Heart right ventricle (tissue), 16 donors: ENCODE measurements at places on chromosomes 13 and 19.

- peak; percentile 27 for DNase-seq
Observed at GRCh38 chr19:18364826-18365528, 21.0 kb upstream of the GDF15 start.

DNA sequence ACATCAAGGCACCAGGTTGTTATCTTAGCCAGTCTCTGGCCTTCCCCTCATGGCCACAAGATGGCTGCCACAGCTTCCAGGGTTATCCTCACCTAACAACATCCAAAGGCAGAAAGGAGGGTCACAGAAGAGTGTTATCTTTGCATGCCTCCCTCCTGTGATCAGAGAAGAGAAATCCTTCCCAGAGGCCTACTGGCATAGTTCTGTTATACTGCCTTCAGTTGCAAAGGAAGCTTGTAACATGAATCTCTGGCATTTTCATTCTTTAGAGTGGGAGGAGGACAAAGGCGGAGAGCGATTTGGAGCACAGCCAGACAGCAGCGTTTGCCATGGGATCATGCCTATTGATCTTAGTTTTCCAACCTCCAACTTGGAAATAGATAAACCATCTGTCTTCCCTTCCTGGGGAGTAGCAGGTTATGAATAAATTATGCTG lies 135.7 kb downstream of the DNAJC15 start:
- no peak for DNase-seq

- DNase-seq = no peak
Observed at GRCh38 chr19:11205939-11206570, 8.7 kb upstream of the KANK2 start.

- no peak for DNase-seq
Observed at GRCh38 chr13:99331881-99332293, 24.7 kb upstream of the GPR183 start.

DNA sequence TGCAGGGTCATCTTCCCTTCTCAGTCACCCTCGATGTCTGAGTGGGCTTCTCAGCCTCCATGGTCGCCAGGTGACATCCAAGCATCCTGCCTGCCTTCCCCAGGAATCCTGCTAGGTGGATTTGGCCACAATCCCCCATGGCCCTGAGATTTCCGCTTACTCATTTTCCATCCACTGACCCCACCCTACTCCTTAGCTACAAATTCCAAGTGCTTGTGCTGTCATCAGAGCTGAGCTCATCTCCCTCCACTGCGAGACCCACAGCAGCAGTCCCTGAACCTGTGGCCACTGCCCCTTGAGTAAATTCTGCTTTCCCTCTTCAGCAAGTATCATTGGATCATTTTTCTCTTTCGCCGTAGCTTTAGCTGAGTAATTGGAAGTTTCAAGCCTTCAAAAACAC lies 90.5 kb upstream of the ANKRD10 start:
- no peak for DNase-seq

GRCh38 chr13:52599848-52600603 lies 42.2 kb upstream of the HNRNPA1L2 start:
- DNase-seq = peak; percentile 25

GRCh38 chr13:63605403-63605802 lies 2189.8 kb upstream of the PCDH20 start:
- no peak for DNase-seq

DNA sequence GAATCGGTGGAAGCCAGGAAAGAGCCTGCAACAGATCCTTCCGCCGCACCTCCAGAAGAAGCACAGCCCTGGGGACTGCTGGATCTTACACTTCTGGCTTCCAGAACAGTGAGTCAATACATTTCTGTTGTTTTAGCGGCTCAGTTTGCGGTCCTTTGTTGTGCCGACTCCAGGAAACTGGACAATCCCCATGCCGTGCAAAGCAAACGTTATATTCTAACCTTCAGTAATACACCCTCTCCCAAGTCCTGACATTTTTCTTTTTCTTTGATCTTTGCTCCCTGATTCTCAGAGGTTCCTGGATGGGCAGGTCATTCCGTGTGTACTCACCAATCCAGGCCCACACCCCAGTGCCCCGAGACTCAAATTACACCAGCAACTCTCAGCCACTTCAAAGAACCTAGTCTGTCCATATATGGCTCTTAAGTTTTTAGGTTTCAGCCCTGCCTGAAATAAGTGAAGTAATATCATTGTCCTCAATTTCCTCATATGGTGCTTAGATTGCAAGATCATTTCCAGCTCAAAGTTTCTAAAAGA lies 387.1 kb upstream of the SGCG start:
- no peak for DNase-seq

- DNase-seq = no peak
Observed at GRCh38 chr19:30629086-30629485, 256.9 kb downstream of the ZNF536 start.

GRCh38 chr13:29180055-29180454 lies 359.9 kb downstream of the MTUS2 start:
- no peak for DNase-seq

- DNase-seq = no peak
Observed at GRCh38 chr19:28257396-28257795, 955.6 kb downstream of the UQCRFS1 start.

DNA sequence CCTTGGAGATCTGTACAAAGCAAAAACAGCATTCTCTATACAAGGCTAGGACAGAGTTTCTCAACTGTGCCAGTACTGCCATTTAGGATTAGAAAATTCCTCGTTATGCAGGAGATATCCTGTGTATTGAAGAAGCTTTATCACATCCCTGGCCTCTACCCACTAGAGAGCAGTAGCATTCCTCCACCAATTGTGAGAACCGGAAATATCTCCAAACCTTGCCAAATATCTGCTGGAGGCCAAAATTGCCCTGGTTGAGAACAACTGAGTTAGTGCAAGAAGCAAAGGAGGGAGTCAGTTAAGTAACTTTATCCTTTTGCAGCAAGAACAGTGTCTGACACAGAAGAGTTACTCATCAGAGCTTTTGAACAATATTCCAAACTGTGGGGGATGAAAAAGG lies 16.2 kb upstream of the FREM2 start:
- DNase-seq = no peak

GRCh38 chr13:109971456-109972090 lies 185.2 kb upstream of the IRS2 start:
- no peak for DNase-seq

- no peak for DNase-seq
Observed at GRCh38 chr19:32313569-32314265, 31.7 kb upstream of the ZNF507 start.

GRCh38 chr13:85040215-85040614 lies 759.0 kb downstream of the SLITRK6 start:
- no peak for DNase-seq

DNA sequence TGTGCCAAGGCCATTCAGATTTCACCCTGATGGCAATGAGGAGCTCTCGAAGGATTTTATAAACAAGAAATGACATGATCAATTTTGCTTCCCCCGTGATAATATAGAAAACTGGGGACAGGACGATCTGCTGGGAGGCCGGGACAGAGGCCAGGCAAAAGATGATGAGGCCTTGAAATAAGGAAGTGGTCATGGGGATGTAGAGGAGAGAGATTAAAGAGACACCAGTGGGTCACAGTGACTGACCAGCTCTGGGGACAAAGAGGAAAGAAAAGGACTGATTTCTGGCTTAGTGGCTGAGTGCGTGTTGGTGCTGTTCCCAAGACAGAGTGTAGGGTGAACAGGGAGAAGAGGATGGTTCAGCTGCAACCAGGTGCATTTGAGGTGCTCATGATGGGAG lies 68.7 kb upstream of the FLT1 start:
- DNase-seq = no peak

- no peak for DNase-seq
Observed at GRCh38 chr13:50552424-50552966, 291.0 kb downstream of the DLEU7 start.

DNA sequence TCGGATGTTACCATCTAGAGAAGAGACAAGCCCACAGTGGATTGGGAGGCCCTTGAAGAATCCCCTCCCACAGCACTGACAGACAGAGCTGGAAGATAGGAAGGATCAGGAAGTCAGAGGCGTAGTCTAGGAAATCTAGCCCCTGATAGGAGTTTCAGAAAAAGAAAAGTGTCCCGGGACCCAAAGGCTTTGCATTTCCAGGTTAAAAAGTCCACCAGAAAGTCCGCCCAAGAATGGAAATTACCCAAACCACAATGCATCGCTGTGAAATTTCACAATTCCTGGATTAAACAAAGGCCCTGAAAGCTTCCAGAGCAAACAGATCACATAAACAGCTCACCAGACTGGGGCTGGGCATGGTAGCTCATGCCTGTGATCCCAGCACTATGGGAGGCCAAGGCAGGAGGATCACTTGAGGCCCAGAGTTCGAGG lies 146.9 kb downstream of the KDM4B start:
- no peak for DNase-seq

DNA sequence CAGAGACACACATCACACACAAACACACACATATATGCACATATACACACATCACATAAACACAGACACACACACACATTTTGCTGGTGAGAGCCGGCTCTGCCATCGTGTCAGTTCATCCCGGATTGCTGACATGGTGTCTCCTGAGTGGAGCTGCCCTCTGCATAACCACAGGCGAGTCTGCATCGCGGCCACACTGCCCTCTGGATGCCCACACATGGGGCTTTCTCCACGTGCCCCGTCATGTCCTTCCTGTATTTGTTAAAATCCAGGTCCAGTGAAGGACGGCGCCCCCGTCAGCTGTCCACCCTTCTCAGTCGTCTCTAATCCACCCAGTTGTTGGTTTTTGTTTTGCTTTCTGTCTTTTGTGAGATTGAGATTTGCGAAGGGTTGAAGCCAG lies 52.6 kb upstream of the F7 start:
- peak; percentile 16 for DNase-seq

DNA sequence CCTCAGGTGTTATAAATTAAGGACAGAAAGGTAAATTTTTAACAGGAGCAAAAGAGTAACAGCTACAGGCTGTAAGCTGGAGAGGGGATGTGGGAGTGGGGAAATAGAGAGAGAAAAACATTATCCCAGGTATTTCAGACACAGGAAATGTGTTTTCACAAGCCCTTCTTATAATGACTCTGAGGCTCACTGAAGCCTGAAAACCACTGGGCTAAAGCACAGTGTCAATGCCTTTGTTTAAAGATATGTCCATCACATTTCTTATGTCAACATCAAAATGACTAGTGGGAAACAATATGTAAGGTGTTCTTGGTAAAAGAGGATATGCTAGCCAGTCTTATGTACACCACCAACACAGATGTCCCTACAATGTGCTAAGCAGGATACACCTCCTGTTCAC lies 365.9 kb downstream of the FGF14 start:
- DNase-seq = no peak

- DNase-seq = no peak
Observed at GRCh38 chr13:113931841-113932459, 41.9 kb downstream of the C13orf46 start.

DNA sequence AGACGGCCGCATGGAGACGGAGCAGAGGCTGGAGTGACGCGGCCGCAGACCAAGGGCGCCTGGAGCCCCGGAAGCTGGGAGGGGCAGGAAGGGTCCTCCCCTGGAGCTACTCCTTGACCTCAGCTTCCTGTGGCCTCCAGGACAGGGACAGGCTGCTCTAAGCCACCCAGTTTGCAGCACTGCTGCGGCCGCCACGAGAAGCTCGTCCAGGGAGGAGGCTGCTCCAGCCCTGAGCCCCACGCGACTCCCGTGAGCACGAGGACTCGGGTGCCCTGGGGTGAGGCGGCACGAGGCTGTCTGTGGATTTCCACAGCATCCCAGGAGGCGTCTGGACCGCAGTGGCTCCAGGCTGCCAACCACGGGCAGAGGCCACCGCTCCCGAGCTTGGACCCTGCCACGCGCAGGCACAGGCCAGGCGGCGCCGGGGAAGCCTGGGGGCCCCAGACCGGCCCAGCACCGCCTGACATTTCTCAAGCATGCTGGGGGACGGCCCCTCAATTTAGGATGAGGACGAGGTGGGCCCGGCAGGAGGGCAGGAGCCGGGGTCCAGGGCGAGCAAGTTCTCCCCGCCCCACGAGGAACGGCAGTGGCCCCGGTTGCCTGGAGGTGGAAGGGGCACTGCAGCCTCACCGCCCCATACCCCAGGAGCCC lies 10.7 kb downstream of the SBNO2 start:
- DNase-seq = peak; percentile 56

GRCh38 chr13:24087605-24088225 lies 72.8 kb upstream of the SPATA13 start:
- peak; percentile 35 for DNase-seq

GRCh38 chr13:66128692-66129269 lies 1101.4 kb downstream of the PCDH9 start:
- DNase-seq = no peak

DNA sequence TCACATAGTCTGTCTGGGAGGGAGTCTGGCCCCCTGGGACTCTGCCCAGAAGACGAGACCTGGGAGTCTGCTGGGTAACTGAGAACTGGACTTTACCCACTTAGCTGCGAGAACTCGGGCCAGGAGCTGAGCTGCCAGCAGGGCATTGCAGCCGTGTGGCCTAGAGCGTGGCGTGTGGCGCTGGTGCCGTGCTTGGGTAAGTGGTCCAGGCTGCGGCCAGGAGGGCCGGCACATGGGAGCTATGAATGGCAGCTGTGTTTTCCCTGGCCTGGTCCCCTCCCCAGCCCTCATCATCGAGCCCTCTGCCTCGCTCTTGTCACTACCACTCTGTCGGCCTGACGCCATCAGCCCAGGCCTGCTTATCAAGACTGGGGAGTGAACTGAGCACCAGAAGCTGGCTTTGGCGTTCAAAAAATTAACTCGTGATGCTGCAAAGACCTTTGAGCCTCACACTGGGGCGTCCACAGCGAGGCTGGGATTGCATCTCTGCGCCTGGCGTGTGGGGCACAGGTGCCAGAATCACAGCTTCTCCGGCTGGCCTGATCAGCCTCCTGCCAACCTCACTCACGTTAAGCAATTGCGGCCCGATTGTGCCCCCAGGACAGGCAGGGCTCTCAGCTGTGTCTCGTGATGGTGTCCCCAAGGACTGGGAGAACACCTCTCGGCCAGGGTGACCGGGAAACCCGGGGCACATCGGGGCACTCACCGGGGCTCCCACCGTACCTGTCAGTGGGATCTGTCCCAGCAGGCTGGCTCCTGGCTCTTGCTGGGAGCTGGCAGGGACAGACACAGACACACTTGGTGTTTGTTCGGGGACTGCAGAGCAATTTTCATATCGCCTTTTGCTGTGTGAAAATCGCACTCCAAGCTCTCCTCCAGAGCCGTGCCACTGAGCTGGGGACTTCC lies 85.9 kb downstream of the KDM4B start:
- DNase-seq = peak; percentile 29

DNA sequence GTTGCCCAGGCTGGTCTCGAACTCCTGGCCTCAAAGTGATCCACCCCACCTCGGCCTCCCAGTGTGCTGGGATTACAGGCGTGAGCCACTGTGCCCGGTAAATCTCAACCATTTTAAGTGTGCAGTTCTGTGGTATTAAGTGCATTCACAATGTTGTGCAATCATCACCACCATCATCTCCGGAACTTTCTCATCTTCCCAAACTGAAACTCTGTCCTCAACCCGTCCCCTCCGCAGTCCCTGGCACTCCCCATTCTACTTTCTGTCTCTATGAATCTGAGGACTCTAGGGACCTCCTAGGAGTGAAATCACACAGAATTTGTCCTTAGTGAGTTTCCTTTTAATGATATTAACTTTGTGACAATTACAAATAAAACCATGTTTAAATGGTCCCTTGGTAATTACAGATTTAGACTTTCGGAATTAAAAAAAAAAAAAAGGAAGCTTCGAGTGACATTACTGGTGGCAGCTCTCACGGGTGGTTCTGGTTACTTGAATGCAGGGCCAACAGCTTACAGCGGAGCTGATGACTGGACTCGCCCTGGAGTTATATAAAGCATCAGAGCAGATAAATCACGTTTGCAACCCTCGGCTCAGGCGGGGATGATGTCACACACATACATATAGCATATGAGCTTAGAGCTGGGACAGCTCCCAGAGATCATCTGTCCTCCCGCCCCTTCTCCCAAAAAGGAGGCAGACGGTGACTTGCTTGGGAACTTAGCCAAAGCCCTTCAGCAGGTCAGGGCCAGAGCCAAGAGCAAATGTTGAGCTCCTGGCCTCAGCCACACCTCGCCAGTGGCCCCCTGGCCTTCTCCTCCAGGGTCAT lies 89.8 kb downstream of the ZNF557 start:
- peak; percentile 88 for DNase-seq
